ENCODE measurements at places on chromosomes 12 and 14. TPM values are rescaled to one million over a fixed set of nuclear protein-coding genes. Genes with fewer than 3 reads are reported as not detected.

CD69 gene
- 14.5 TPM for total RNA-seq

AQP5 gene
- total RNA-seq = 3.3 TPM

PLBD1 gene
- 31.4 TPM for total RNA-seq

MSI1 gene
- total RNA-seq = 4.8 TPM

RALGAPA1 gene
- total RNA-seq = 72.1 TPM

PPP1R1A gene
- total RNA-seq = 11.9 TPM

IL23A gene
- not detected for total RNA-seq

VRTN gene
- total RNA-seq = not detected

SMIM41 gene
- 0.35 TPM for total RNA-seq

A2M gene
- 306 TPM for total RNA-seq

KRT85 gene
- total RNA-seq = not detected

INF2 gene
- 60.6 TPM for total RNA-seq

CRY1 gene
- total RNA-seq = 31.4 TPM

FLVCR2 gene
- 6.2 TPM for total RNA-seq

GPR65 gene
- total RNA-seq = 0.99 TPM

C12orf54 gene
- not detected for total RNA-seq

FAM90A1 gene
- 0.18 TPM for total RNA-seq

LRRC10 gene
- not detected for total RNA-seq

FAM181A gene
- not detected for total RNA-seq

CPNE6 gene
- not detected for total RNA-seq

CEBPE gene
- total RNA-seq = 1.1 TPM

CLEC1A gene
- 6.1 TPM for total RNA-seq

DPF3 gene
- total RNA-seq = 7.2 TPM
